ENCODE measurements at places on chromosomes 5 and 9.
A peak's percentile ranks its signal among the peaks of the same experiment; 100 is the strongest.

- no peak for DNase-seq
These were observed 13.7 kb downstream of the TEX53 start for GRCh38 chr9:114643896-114644295.

DNA sequence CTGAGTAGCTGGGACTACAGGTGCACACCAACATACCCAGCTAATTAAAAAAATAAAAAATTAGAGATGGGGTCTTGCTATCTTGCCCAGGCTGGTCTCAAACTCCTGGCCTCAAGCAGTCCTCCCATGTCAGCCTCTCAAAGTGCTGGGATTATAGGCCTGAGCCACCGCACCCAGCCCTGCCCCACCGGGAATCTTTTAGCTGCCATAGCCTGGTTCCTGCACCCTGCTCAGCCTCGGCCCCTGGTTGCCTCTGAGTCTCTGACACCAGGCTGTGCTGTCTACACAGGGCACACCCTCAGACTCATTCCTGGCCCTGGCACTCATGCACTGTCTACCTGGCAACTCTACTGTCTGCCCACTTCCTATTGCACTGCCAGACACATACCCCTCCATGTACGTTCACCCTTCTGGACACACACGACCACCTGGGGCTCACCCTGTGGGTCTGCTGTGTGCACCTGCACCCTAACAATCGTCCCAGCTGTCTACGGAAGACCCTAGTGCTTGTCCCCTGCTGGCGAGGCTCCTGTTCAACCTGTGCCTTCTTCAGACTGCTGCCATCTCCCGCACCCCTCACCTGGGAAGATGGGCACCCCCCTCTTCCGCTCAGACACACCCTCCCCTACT, 1.4 kb downstream of the PROP1 start:
- DNase-seq: no peak

DNA sequence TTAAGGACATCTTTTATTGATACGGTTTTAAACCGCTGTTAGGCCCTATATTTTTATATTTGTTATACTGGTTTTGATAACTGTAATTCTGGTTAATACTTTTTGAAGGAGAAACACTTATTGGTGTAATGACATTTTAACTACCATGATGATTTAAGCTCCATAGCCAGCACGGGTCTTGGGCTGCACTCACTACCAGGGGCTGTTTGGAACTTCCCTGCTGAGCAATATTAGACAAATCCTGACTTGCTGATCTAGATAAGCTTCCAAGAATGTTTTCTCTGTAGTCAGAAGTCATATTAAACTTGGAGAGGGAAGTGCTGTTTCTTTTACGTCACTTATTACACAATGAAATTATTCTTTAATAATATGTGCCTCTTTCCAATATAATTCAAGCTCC, 540.0 kb upstream of the GRAMD2B start:
- no peak for DNase-seq

- DNase-seq: no peak
These were observed 63.4 kb downstream of the ALDH7A1 start for GRCh38 chr5:126531543-126532120.

DNA sequence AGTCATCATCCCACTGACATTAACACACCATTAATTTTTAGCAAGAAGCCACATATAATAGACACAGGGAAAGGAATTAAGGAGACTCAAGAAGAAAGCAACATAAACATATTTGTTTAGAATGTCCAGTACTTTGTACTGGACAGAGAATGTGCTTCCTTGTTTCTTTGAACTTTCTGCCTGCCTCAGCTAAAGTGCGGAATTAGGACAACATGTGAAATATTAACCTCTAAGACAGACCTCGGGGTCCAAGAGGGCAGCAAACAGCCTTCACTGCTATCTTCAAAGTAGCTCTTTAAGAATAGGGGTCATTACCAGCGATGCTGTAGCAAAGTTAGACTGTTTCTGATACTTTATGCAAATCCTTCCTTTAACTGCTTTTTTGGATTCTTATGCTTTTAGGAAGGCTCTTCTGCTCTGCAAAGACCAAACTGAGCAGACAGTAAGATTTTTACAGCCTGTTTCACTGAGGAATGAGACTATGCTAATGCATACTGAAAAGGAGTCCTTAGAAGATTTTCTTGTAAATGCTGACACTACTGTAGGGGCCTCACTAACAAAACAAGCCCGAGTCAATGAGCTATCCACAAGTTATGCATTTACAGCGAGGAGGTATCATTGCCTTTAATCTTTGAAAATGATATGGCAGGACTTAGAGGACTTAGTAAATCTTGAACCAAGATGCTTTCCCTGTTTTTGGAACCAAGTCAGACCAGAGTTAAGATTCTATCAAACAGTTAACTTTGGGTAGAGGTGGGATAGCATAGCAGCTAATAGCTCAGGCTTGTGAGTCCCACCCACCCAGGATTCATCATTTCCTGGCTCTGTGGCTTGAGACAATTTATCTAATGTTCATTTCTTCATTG, 23.8 kb downstream of the DAB2 start:
- no peak for DNase-seq

GRCh38 chr5:28165096-28165495, 1126.7 kb upstream of the CDH9 start:
- no peak for DNase-seq

- DNase-seq: no peak
These were observed 156.9 kb upstream of the NR3C1 start for GRCh38 chr5:143560378-143560777.

DNA sequence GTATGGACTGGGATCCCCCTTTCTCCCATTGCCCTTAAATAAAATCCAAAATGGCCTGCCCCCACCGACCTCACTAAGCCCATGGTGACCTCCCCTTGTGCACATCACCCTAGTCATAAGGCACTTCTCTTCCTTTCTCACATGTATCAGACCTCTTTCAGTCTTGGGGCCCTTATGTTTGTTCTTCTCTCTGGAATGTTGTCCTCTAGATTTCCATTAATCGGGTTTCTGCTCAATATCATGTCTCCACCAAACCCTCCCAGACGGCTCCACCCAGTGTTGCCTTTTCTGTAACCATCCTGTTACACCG, 196.3 kb downstream of the ERCC6L2 start:
- no peak for DNase-seq

GRCh38 chr5:1050423-1051365, 42.1 kb downstream of the NKD2 start:
- no peak for DNase-seq

DNA sequence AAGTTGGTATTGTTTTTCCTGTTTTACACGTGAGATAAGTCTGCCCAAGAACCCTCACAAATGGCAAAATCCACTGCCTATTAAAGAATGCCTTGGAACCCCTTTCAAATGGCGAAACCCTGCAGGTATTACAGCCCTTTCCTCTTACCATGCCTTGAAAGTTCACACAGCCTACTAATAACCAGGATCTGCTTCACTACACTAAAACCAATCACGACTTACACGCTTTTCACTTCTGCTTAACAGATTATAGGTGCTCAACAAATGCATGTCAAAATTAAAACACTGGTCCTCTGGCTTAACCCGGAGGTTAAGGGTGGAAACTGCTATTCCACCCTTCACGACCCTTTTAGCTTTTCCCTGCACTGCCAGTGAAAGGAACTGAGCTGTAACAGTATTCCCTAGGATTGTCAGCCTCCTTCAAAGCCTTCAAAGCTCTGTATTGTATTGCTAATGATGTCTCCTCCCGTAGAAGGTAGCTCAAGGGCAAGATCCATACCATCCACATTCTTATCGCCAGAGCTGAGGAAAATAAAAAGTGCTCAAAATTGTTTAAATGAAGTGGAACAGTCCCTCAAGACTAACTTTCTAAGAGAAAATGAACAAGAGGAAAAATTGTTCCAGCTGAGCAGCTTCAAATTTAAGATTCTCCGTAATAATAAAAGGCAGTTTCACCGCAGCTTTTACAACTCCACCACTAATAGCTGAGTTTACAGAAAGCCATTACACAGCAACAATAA, 997 bp downstream of the AUH start:
- no peak for DNase-seq

DNA sequence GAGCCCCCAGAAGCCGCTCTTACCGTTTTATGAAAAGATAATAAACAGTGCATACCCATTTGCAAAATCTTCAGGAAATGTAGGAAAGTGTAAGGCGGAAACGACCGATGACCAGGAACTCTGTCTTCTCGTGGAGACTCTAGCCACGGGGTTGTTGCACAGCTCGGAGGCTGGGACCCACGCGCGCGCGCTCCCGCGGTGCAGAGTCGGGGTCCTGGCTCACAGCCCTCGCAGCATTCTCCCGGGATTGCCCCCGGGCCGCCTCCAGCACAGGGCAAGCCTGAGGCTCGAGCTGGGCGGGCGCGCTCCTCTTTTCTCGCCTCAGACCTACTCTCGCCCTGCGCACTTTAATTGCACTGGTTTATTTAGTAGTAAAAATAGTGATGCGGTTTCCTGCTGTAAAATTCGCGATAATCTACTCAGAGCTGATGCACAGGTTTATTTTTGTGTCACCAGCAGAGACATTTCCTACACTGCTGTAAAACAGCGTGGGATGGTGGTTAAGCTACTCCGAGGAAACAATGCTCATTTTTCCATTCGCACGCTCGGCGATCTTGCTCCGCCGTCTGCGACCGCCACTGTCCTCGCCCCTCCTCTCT, 15.5 kb downstream of the TRIM7 start:
- DNase-seq: no peak

GRCh38 chr5:147869112-147869511, 9.4 kb upstream of the SCGB3A2 start:
- DNase-seq: no peak

- DNase-seq: no peak
These were observed 41.2 kb upstream of the PLPP1 start for GRCh38 chr5:55575815-55576583.

DNA sequence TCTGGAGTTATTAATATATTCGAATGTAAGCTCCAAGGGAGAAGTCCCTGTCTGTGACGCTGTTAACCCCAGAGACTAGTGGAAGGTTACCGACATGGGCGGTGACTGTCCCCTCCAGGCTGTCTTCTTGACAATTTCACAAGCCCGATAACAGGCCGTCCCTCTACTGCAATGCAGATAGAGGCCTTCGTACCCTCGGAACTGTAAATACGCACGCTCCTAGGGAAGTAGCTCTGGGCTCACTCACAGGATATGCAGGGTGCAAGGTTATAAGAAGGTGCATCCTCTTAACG, 680 bp upstream of the RFK start:
- DNase-seq: peak; percentile 54

DNA sequence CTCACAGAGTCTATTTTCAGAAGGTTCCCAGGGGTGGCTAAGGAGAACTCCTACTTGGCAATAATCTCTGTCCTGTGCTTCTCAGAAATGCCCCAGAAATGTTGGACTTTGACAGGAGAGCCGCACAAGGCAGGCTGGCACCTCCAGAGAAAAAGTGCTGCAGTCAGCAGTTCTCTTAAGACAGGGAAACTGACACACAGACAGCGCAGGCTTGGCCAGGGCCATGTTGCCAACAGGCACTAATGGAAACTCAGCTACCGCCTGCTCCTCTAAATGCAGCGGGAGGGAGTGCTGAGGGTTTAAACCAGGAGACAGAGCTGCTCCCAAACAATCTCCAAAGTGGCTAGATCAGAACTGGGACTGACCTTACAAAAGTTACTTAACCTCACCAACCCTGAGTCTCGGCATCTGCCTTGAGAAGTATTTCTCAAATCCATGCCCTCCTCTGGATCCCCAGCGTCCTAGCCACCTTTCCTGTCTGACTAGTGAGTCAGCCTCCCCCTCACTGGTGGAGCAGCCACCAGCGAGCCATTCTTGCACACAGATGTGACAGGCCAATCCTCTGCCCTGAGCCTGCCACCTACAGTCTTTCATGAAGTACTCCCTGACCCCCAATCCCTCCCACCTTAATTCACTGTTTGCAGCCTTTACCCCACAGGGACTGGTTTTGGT, 186.4 kb downstream of the CDK5RAP2 start:
- DNase-seq: no peak

GRCh38 chr9:86859056-86859455, 88.2 kb downstream of the GAS1 start:
- no peak for DNase-seq

- DNase-seq: no peak
These were observed 121.1 kb upstream of the ASTN2 start for GRCh38 chr9:117535973-117536372.

DNA sequence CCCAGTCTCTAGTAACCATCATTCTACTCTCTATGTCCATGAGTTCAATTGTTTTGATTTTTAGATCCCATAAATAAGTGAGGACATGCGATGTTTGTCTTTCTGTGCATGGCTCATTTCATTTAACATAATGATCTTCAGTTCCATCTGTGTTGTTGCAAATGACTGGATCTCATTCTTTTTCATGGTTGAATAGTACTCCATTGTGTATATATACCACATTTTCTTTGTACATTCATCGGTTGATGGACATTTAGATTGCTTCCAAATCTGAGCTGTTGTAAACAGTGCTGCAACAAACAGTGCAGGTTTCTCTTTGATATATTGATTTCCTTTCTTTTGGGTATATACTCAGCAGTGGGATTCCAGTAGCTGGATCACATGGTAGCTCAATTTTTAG, 46.4 kb downstream of the S100Z start:
- no peak for DNase-seq

- peak; percentile 87 for DNase-seq
These were observed 54.5 kb downstream of the ZNF366 start for GRCh38 chr5:72452515-72453245.

DNA sequence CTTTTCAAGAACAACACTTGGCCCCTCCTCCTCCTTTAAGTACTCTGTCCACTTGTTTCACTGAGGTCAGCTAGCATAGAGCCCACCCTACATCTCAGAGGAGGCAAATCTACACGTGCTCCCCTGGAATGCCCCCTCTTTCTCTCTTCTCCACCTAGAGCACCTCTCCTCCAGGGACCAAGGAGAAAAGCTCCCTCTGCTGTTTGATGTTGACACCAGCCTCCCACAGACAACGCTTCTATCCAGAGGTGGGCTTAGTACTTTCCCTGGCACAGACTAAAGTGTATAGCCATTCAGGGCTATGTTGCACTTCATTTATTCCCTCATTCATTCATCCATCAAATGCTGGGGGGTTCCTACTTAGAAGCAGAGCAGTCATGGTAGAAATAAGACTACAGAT, 68.2 kb upstream of the TAF1L start:
- no peak for DNase-seq

DNA sequence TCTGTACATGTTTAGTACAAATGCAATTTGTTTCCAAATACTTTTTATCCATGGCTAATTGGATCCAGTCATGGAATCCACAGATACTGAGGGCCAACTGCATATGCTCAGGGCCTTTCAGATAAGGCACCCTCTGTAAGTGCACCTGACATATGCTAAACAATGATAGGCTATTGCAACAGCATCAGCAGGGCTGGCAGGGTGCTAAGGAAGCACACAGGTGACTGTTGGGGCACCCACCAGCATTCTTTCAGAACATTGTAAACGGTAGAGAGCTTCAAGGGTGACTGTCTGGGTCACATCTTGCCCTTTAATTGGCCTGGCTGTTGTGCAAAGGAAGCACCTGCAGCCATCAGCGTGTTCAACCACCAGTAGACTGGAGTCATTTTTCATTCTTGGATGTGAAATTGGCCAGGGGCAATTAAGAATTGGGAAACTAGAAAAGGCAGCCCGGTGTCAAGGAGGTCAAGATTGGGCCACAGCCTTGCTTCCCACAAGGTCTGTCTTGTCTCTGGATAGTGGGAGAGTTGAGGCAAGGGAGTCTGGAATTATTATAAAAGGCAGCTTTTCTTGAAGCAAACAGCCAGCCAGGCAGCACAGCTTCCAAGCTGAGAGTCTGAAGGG, 129.3 kb upstream of the RAI14 start:
- DNase-seq: no peak
